ENCODE measurements at places on chromosomes 1 and 21.

- no peak for DNase-seq
Observed at GRCh38 chr1:218503102-218503501, 158.0 kb downstream of the TGFB2 start.

DNA sequence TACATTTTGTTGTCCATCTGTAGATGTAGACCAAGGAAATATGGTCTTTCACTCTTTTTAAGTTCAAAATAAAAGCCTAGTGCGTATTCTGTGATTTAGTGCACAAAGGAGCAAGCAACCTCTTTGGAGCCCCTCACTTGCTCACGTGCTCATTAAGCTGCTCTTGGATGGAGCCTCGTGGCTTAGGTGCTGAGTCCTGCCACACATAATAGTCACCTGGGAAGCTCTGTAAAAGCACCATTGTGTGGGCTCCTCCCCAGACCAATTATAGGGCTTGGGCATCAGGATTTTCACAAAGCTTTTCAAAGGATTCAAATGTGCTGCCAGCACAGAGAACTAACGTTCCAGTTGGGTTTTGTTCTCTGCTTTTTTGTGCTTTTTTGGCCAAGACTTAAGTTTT is 85.0 kb downstream of the PCP4 start:
- no peak for DNase-seq

- no peak for DNase-seq
Observed at GRCh38 chr1:161044535-161044907, 1.3 kb downstream of the USF1 start.

DNA sequence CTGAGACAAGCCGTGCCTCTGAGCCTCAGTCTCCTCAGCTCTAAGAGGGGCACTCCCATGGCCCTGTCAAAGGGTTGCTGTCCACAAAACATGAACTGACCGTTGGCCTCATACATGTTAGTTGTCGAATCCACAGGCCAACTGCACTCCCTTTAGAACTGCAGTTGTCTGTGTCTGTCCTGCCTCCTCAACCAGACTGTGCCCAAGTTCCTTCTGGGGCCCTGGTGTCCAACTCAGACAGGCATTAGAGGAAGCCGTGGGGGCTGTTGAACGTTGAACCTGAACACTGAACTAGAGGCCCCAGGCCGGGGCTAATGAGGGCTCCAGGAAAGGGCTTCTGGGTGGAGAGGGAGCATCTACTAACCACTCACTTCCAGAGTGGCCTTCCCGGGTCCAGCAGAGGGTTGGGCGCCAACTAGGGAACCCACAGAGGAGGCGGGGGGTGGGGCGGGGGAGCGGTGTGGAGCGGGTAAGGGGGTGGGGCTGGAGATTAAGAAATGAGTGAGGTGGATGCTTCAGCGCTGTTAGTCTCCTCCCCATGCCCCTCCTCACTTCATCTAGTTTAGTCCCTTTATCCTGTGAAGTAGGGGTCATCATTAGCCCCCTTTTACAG is at the start of gene RAB42:
Gene RAB42 (plus strand): TSS at position 558 of the 613 bp plus-strand sequence. CDS start 247 bp downstream, outside the sequence.
- no peak for DNase-seq

GRCh38 chr21:16367079-16367478 is 637.3 kb downstream of the USP25 start:
- no peak for DNase-seq

DNA sequence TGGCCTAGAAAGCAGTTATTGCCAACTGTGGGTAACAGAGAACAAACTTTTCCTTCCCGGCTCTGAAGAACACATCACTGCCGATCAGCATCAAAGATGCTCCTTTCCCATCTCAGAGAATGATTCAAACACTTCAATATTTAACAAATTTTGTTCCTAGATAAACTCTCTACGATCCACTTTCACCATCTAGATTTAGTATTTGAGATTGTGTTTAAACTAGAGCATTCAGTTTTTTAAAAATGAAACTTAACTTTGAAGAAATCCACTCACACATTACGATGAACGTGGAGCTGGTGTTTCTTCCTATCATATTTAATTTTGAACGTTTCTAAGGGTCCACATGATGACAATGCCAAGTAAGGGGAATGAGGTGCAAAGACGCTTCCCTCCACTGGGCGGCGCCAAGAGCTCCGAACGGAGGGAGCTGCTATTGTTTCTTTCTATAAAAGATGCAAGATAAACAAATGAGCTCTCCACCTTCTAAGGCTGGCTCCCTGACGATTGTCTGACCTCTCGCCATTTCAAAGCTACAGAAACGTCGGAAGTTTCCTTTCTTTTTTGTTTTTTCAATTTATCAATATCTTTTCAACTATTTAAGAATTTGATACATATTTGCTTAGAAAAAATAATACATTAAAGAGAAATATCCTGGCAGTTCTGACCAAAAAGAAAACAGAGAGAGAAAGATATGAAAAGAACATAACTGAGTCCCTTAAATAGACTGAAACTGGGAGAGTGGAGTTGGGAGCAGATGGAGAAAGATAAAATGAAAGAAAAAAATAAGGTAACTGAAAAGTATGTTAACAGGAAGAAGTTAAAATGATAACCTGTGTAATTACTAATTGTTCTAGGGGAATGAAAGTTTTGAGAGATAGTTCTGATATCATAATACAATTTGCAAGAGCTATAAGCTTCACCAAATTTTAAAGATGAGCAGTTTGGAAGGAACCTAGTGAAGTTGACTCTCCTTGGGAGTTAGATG is 4.4 kb upstream of the BARHL2 start:
- no peak for DNase-seq

GRCh38 chr1:168636642-168637111 is 60.3 kb downstream of the XCL1 start:
- DNase-seq: no peak

All from activated T-helper 1 cell treated with anti-CD3 and anti-CD28 coated beads, Interleukin-2, amount 50 U/mL, for 16 hours (primary cell).